ENCODE measurements at places on chromosomes 11 and 22. TPM values are rescaled to one million over a fixed set of nuclear protein-coding genes. Genes with fewer than 3 reads are reported as not detected.
A peak's percentile ranks its signal among the peaks of the same experiment; 100 is the strongest.

- no peak overlapping the region for H3K27ac ChIP-seq
- no peak overlapping the region for H3K4me3 ChIP-seq
- no peaks in the 10 kb centered on the region for H3K36me3 ChIP-seq
- DNase-seq = no peak
Measured at GRCh38 chr11:104333977-104334376, 170.0 kb upstream of the PDGFD start.

DNA sequence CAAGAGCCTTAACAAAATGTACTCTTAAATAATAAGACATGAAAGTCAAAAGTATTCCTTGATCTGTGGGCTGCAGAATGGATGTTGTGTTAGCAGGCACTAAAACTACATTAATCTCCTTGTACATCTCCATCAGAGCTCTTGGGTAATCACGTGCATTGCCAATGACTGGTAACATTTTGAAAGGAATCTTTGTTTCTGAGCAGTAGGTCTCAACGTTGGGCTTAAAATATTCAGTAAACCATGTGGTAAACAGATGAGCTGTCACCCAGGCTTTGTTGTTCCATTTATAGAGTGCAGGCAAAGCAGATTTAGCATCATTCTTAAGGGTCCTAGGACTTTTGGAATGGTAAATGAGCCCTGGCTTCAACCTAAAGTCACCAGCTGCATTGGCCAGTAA lies 152.9 kb downstream of the PKNOX2 start:
- H3K27me3 ChIP-seq = no peaks in the 10 kb centered on the region
- no peak overlapping the region for H3K4me3 ChIP-seq

DNA sequence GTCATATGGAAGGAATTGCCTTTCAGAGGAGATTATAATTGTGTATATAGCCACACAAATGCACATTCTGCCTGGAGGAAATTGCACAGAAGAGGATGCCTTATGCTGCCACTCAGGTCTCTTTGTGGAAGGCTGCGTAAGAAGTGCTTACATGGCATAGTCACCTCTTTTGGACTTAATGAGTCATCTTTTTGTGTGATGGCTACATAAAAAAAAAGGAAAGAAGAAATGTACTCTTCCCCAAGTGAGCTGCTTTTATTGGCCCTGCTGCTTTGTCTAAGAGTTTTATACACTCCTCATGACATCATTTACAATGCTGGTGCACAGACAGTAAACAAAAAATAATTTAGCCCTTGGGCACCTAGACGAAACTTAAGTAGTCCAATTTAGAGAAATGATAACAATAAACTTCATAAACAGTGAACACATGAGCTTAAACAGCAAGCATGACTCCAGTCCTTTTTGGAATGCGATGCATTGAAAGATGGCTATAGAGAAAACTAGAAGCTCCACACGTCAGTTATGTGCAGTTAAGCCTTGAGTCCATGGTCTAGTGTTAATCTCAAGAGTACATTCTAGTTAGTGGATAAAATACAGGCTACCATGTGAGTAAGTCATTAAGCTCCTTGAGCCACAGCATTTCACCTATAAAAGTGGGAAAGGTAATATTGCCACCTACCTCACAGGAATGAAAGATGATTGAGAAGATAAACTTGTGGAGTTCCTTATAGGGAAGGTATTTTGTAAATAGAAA lies 12.0 kb downstream of the CSTPP1 start:
- no peaks in the 10 kb centered on the region for H3K36me3 ChIP-seq
- no peak for DNase-seq
- no peak overlapping the region for H3K4me3 ChIP-seq
- H3K27me3 ChIP-seq = no peaks in the 10 kb centered on the region

DNA sequence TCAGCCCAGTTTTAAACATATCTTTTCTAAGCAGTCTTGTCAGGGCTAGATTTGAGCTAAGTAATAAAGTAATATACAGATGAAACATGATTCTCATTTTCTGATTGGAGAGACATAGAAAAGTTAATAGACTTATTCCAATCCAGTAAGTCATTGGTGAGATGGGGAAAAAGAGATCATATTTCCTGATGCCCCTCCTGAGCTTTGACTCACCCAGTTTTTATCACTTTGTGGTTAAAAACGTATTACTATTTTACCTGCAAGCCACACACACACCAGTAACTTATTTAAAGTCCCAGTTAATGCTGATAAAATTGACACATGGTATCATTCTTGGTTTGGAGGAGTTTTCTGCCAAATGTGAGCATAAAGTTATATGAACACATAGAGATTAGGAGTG lies 306.8 kb downstream of the CADM1 start:
- no peak overlapping the region for H3K4me3 ChIP-seq
- no peaks in the 10 kb centered on the region for H3K4me1 ChIP-seq
- no peaks in the 10 kb centered on the region for H3K27me3 ChIP-seq
- DNase-seq = no peak
- H3K27ac ChIP-seq = no peak overlapping the region

DNA sequence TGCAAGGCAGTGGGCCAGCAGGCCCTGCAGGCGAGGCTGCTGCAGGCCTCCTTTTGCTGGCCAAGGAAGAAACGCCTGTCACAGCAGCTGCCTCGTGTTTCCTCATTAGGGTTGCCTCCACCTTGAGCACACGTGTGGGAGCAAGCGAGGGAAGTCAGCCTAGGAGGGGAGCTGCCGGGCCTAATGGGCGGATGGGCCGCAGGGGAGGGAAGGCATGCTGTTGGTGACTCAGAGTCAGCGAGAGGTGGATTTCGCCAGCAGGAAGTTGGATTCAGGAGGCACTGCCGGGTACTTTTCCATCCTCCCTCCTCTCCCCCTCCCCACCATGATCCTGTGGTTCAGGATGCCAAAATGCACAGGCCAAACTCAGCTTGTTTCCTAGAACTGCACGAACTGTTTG lies 498.7 kb downstream of the METTL15 start:
- no peaks in the 10 kb centered on the region for H3K27me3 ChIP-seq
- H3K27ac ChIP-seq = no peak overlapping the region
- no peak for DNase-seq
- H3K4me1 ChIP-seq = no peaks in the 10 kb centered on the region
- H3K4me3 ChIP-seq = no peak overlapping the region

DNA sequence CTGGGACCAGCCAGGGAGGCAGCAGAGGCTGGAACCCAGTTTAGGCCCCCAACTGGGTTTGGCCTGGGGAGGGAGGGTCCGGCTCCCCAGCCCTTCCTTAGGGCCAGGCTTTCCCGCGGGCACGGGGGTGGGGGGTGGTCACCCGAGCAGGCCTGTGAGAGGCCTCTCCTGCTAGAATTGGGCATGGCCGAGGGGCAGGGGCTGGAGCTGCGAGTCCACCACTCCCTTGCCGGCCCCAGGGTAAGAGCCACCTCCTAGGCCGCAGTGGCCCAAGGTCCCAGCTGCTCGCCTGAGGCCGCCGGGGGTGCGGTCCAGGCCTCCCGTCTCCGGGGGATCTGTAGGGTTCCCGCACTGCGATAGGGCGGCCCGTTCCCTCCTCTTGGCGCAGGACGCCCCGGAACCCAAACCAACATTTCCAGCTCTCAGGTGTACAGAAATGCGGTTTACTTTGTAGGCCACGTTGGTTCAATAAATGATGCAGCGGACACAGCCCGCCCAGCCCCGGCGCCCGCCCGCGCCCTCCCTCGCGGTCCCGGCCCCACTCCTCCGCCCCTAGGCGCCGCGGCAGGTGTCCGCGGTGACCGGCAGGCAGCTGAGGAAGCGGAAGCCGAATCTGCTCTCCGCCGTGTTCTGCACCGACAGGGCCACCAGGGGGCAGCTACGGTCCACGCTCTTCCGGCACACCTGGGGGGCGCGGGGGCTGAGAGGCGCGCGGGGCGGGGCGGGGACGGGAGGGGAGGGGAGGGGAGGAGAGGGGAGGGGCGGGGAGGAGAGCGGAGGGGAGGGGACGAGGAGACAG lies 5.9 kb downstream of the LMNTD2 start:
- peak overlapping the region; percentile 56 for H3K4me3 ChIP-seq
- no peak overlapping the region for H3K27ac ChIP-seq
- peaks cover 18% of the 10 kb centered on the region for H3K4me1 ChIP-seq
- no peaks in the 10 kb centered on the region for H3K36me3 ChIP-seq
- peaks cover 4% of the 10 kb centered on the region for H3K27me3 ChIP-seq

DNA sequence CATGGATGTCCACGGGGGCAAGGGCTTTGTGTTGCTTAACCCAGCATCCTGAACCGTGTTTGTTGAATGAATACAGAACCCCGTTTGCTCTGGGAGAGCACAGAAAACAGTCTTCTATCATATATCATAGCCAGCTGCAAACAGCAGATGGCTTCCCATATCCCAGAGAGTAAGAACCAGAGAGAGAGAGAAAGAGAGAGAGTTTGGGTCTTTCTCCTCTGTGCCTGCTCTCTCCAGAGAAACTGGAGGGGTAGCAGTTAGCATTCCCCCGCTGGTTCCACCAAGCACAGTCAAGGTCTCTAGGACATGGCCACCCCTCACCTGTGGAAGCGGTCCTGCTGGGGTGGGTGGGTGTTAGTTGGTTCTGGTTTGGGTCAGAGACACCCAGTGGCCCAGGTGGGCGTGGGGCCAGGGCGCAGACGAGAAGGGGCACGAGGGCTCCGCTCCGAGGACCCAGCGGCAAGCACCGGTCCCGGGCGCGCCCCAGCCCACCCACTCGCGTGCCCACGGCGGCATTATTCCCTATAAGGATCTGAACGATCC lies 440 bp upstream of the TIMP3 start:
- H3K27me3 ChIP-seq = peaks cover 17% of the 10 kb centered on the region
- H3K4me3 ChIP-seq = peak overlapping the region; percentile 78
- no peaks in the 10 kb centered on the region for H3K36me3 ChIP-seq
- peak overlapping the region; percentile 92 for H3K27ac ChIP-seq

Gene PGA5
- 1.2 TPM for total RNA-seq

GRCh38 chr22:32896891-32897290 lies 95.4 kb downstream of the TIMP3 start:
- no peaks in the 10 kb centered on the region for H3K36me3 ChIP-seq
- H3K4me1 ChIP-seq = no peaks in the 10 kb centered on the region

- no peaks in the 10 kb centered on the region for H3K36me3 ChIP-seq
- H3K27me3 ChIP-seq = no peaks in the 10 kb centered on the region
- DNase-seq = no peak
- no peak overlapping the region for H3K4me3 ChIP-seq
- no peak overlapping the region for H3K27ac ChIP-seq
Measured at GRCh38 chr11:82653752-82654151, 79.9 kb downstream of the FAM181B start.

Gene FLRT1
- not detected for total RNA-seq

- H3K27me3 ChIP-seq = no peaks in the 10 kb centered on the region
- DNase-seq = peak; percentile 85
- H3K36me3 ChIP-seq = no peaks in the 10 kb centered on the region
- peaks cover 7% of the 10 kb centered on the region for H3K4me1 ChIP-seq
Measured at GRCh38 chr22:24494528-24495364, at the start of gene UPB1. UPB1 (plus strand) TSS chr22:24495332; CDS start chr22:24495404, 72 bp downstream.

Gene TSPAN32
- total RNA-seq = 14.3 TPM

GRCh38 chr11:86523738-86524619 lies 148.4 kb downstream of the ME3 start:
- H3K27me3 ChIP-seq = no peaks in the 10 kb centered on the region
- peaks cover 23% of the 10 kb centered on the region for H3K4me1 ChIP-seq
- DNase-seq = no peak

Gene IGSF22
- total RNA-seq = not detected

Gene TRIM51
- total RNA-seq = not detected

Gene MS4A4A
- total RNA-seq = 10.2 TPM

DNA sequence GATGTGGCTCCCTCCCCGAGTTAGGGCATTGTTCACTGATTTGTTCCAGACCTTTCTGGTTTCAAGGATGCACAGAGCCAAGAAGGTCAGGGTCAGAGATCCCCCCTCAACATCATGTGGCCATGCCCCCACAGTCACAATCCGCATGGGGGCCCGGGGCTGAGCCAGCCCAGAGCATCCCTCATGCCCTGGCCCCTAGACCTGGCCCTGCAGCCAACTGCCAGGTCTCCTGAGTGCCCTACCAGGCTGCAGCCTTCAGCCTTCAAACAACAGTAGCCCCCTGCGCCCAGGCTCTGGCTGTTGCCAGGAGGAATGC lies 142.4 kb downstream of the CRYBB2 start:
- H3K36me3 ChIP-seq = peaks cover 20% of the 10 kb centered on the region
- peaks cover 21% of the 10 kb centered on the region for H3K4me1 ChIP-seq

Gene RCOR2
- total RNA-seq = not detected

DNA sequence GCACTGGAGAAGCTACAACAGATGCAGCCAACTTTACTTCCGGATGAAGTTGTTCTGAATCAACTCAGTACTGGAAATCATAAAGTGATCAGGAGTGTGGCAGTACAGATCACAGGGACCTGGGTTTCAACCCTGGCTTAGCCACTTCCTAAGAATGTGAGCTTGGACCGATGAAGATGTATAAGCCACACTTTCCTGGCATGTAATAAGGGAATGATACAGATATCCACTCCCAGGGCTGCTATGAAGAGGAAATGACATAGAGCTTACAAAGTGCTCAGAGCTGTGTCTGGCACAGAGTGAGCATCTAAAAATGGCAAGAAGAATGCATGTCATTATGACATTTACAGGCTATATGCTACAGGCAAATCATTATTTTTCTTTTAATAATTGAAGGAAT lies 378.7 kb downstream of the NTM start:
- H3K27ac ChIP-seq = no peak overlapping the region
- no peak for DNase-seq
- no peaks in the 10 kb centered on the region for H3K27me3 ChIP-seq
- no peak overlapping the region for H3K4me3 ChIP-seq
- H3K4me1 ChIP-seq = no peaks in the 10 kb centered on the region
- no peaks in the 10 kb centered on the region for H3K36me3 ChIP-seq

GRCh38 chr22:41687901-41688364 lies 734 bp downstream of the SNU13 start:
- H3K27ac ChIP-seq = peak overlapping the region; percentile 98
- no peaks in the 10 kb centered on the region for H3K27me3 ChIP-seq
- H3K4me1 ChIP-seq = peaks cover 16% of the 10 kb centered on the region
- peak; percentile 33 for DNase-seq
- H3K4me3 ChIP-seq = peak overlapping the region; percentile 71
- H3K36me3 ChIP-seq = no peaks in the 10 kb centered on the region

DNA sequence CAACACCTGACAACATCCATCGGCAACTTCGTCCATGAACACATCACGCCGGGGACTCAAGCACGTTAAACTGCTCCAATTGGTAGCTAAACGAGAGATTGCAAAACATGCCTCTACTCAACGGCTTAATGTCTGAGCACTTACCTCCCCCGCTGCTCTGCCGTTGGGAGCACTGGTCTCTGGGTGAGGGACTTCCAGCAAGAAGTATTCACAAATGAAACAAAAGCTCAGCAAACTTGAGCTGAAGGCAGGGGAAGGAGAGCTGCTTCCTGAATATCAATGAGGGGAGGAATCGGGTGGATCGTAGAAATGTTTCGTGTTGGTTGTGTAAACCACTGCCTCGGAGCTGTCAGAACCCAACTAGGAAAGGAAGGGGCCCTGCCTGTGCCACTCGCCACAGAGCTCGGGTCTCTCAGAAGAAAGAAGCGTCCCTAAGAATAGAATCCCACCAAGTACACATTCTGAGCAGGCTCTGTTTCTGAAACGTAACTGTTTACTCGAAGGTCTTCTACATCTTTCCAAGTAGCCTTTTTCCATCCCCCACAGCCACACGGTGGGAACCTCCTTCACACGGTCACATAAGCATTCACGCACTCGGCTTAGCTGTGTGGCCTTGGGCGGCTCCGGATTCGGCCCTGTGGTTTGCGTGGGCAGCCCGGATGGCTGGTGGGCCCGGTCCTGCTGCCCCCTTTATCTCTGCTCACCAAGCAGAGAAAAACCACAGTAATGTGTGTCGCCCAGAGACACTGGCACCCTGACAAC lies at the start of gene MLC1:
Gene MLC1 (minus strand): TSS at position 216 of the 762 bp plus-strand sequence. CDS start 524 bp downstream, outside the sequence.
- H3K36me3 ChIP-seq = no peaks in the 10 kb centered on the region
- no peak within 1 kb of the TSS for H3K27ac ChIP-seq
- H3K4me1 ChIP-seq = no peaks in the 10 kb centered on the region
- DNase-seq = no peak
- no peak within 1 kb of the TSS for H3K4me3 ChIP-seq

- no peak for DNase-seq
- peaks cover 16% of the 10 kb centered on the region for H3K4me1 ChIP-seq
- peak overlapping the region; percentile 86 for H3K27ac ChIP-seq
- H3K27me3 ChIP-seq = no peaks in the 10 kb centered on the region
- no peak overlapping the region for H3K4me3 ChIP-seq
Measured at GRCh38 chr11:126344141-126345080, 11.1 kb upstream of the ST3GAL4 start.

Measured in upper lobe of left lung (tissue), 6 donors.